ENCODE measurements at places on chromosomes 16 and 17. TPM values are rescaled to one million over a fixed set of nuclear protein-coding genes. Genes with fewer than 3 reads are reported as not detected.

XYLT1 gene
- total RNA-seq = 26.0 TPM

RAPGEFL1 gene
- 7.7 TPM for total RNA-seq

DNA sequence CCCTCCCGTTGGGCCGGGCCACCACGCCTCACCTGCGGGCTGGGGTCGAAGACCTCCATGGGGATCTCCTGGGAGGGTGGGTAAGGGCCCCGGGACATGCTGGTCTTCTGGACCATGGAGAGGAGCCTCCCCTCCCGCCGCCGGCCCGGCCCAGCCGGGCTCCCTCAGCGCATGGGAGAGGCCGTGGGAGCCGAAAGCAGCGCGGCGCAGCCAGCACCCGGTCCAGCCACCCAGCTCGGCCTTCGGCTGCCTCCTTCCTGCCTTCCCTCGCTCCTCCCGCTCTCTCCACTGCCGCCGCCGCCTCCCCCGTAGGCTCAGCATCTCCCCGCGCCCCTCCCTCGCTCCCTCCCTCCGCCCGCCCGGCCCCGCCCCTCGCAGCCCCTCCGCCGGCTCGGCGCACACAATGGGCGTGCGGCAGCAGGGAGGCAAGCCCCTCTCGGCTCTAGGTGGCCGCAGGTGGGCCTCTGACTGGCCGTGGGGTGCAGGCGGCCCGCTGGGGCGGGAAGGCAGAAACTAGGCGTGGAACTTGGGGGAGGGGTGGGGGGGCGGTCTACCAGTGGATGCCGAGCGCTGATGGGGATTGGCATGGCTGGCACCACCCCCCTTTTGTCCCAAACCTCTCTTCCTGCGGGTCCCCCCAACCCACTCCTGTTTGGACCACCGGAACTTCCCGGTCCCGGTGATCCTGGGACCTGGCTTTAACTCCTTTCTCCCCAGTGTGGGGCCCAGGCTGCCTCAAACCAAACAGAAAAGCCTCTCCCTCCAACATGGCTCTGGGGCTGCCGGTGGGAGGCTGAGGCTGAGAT, at the start of gene CACNB1:
TSS of gene CACNB1 (minus strand) at position 290 of the 806 bp plus-strand sequence. CDS start at position 116, 174 bp downstream.
- DNase-seq = peak; percentile 44
- H3K27me3 ChIP-seq = no peaks in the 10 kb centered on the region
- peaks cover 27% of the 10 kb centered on the region for H3K36me3 ChIP-seq

DNA sequence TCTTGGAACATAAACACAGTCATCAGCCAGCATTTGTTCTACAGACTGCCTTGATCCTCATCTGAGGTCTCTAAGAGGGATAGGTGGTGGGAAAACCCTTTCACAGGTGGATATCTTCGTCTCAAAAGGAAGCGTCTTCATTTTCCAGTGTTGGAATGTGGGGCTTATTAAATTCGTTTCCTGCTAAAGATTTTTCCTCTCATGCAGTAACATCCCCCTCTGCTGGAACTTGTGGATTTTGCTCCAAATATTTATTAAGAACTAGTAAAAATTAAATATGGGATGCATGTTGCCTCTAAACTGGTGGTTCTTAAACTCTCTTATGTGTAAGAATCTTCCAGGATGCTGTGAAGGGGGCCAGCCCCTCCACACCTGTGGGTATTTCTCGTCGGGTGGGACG, 20.1 kb upstream of the MLYCD start:
- no peaks in the 10 kb centered on the region for H3K4me1 ChIP-seq
- H3K4me3 ChIP-seq = no peak overlapping the region
- no peak overlapping the region for H3K27ac ChIP-seq
- peaks cover 4% of the 10 kb centered on the region for H3K27me3 ChIP-seq

GRCh38 chr17:43308999-43309398, 75.2 kb upstream of the RNU2-1 start:
- no peak overlapping the region for H3K4me3 ChIP-seq
- no peak overlapping the region for H3K27ac ChIP-seq
- H3K36me3 ChIP-seq = no peaks in the 10 kb centered on the region
- no peak for DNase-seq

DNA sequence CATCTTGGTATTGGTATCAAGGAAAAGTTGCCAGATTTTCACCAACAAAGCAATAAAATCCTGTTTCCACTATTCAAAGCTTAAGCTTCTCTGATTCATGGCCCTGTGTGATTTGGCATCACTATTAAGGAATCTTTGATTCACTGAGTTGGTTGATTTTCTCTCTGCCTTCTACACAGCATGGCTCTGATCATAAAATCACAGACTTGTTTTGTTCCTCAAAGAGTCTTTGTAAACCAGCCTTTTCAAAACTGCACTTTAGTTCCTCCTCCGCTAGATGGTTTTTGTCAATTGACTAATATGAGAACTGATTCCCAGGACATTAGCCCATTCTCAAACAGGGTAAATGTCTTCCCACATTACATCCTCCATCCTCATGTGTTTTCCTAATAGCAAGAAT, 197.6 kb downstream of the DNAH9 start:
- H3K36me3 ChIP-seq = no peaks in the 10 kb centered on the region
- no peak overlapping the region for H3K4me3 ChIP-seq
